HL-60 (cell line): ENCODE measurements at places on chromosomes 3 and 15.

GRCh38 chr3:9649791-9650521 lies 651 bp downstream of the MTMR14 start:
- DNase-seq: peak; percentile 58

GRCh38 chr15:67174446-67174845 lies 80.0 kb downstream of the AAGAB start:
- no peak for DNase-seq

- DNase-seq: no peak
These were observed 3.4 kb downstream of the PPM1M start for GRCh38 chr3:52248816-52249547.

DNA sequence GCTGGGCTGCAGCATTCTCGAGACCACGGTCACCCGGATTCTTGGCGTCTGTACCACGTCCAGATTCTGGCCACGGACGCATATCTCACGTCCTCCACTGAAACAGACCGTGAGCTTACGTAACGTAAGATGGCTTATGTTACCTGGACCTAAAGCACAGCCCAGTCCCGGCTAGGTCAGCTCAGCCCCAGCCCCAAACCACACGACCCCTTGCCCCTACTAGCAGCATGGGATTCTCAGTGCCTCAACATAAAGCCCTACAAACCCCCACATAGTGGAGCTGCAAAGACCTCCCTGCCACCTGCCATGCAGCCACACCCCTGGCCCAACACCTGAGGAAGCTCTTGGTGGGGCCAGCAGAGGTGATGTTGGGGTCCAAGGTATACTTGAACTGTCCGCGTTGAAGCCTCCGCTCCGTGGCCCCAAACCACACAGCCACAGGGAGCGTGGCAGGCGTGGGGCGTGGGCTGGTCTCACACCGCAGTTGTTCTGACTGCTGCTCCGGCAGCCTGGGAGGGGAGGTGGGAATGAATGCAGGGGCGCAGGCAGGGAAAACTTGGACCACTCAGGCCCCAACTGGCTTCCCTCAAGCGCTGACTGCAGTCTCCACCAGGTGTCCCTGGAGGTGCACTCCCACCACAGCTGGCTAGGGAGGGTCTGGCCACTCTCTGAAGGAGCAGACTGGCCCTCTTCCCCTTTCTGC lies 14.5 kb downstream of the PLXNB1 start:
- DNase-seq: no peak

DNA sequence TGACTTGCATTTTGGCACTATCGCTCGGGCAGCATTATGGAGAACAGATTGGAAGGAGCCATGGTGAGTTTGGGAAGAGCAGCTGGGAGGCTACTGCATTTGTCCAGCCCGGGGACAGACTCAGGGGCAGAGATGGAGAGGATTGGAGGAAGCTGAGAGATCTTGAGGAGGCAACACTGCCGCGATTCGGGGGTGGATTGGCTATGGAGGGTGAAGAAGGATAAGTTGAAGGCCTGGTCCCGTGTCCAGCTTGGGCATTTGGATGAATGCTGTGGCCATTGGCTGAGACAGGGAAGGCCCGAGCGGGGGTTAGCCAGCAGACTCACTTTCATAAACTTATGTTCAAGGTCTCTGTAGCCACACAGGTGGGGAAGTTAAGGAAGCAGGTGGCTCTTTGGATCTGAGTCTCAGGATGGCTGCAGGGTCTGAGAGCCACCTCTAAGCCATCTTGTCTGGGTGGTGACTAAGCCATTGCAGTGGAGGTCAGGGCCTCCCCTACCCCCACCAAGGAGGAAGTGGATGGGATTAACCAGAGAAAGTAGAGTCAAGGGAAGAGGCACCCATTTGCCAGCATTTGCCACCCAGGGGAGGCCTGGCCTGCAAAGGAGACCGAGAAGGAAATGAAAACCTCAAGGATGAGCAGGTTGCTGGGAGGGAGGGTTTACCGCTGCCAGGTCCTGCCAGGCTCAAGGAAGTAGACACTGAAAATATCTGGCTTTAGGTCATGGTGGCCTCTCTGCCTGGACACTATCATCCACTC lies 144.0 kb upstream of the TLE3 start:
- DNase-seq: no peak

DNA sequence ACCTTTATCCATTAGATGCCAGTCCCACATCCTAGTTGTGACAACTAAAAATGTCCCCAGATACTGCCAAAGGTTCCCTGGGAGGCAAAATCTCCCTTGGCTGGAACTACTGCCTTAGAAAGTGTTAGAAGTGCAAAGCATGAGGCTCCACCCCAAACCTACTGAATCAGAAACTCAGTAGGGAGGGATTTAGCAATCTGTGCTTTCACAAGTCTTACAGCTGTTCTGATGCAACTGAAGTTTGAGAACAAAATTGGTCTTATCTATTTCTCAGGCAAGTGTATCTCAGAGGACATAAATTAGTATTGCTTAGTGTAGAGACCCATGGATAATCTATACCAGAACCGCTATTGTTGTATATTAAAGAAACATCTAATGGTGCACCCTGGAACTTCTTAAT lies 70.2 kb downstream of the CLDN1 start:
- no peak for DNase-seq

DNA sequence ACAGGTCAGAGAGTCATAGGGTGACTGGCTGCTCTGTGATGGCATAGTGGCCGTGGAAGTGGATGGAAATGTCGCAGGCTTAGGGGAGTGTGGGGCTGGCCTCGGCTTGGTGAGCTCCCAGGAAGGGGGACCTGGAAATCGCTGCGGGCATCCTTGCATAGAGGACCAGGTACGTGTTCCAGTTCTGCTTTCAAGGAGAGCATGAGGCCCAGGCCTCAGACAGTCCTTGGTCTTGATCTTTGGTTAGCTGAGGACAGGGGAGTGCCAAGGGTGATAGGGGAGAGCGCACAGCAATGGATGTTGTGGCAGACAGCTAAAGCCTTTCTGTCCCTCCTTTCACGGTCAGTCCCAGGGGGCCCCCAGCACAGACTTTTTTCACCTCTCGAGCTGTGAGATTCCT lies 110.5 kb downstream of the SNRPN start:
- DNase-seq: no peak

- DNase-seq: no peak
These were observed 727.1 kb upstream of the NAALADL2 start for GRCh38 chr3:174132006-174132405.

- DNase-seq: no peak
These were observed 8.5 kb downstream of the CDCP1 start for GRCh38 chr3:45137656-45138181.

- no peak for DNase-seq
These were observed 710.3 kb downstream of the ZBBX start for GRCh38 chr3:166669781-166670180.

DNA sequence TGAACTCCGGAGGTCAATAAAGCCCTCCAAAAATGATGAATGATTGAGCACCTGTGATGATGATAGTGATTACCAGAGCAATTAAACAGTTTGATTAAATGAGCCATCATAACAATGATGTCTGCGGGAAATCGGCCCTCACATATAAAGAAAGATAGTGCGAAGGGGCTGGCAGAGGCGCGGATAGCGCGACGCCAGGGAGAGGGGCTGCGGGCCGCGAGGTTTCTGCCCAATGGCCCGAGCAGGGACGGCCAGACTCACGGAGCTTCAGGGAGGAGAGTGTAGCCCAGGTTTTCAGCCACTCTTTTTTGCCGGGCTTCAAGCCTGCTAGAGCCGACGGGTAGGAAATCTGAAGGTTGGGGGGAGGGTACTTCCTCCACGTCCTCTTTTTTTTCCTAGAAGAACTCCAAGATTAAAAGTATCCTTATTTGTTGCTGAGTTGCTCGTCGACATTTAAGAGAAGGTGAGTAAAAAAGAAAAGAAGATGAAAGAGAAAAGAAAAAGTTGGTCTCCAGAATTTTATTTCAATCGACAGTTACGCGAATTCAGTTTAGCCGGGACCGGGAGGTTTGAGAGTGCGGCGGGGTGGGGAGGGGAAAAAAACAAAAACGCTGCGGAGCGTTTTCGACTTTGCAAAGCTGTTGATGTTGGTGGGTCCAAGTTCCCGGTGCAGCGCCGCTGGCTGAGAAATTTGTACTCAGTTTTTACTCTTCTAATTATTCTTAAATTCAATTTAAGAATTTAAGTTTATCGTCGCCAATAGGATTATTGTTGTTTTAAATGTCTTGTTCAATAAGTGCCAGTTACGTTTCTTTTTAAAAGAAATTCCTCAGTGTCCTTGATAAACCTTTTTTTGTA lies 2.2 kb upstream of the MEIS2 start:
- DNase-seq: no peak

GRCh38 chr3:153284282-153284938 lies 122.4 kb downstream of the RAP2B start:
- DNase-seq: peak; percentile 69

GRCh38 chr15:57705746-57706404 lies 639 bp upstream of the POLR2M start:
- DNase-seq: peak; percentile 1

- peak; percentile 26 for DNase-seq
These were observed 829 bp downstream of the RNF7 start for GRCh38 chr3:141738891-141739363.

GRCh38 chr3:53162672-53163443 lies 1.8 kb downstream of the PRKCD start:
- DNase-seq: no peak

- DNase-seq: no peak
These were observed 710.3 kb upstream of the ARPP21 start for GRCh38 chr3:34929036-34929435.

GRCh38 chr3:97860364-97860763 lies 38.6 kb downstream of the CRYBG3 start:
- DNase-seq: no peak

- no peak for DNase-seq
These were observed 787.9 kb upstream of the LMCD1 start for GRCh38 chr3:7713724-7714123.

DNA sequence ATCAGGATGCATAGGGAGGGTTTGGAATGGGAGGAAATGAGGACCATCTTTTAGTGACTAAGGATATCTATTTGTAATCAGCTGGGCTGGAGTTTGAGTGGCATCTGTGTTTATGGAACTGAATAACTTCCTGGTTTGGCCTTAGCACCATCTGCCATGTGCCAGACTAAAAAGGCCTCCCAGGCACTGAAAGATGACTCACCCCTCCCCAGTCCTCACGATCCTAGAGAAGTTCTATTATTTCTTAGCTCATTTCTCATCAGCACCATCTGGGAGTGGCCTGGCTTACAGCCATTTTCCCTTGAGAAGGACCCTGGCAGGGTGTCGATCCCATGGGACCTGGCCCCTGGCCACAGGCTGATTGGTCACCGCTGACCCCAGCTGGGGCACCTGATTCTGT lies 23.9 kb upstream of the CTXND1 start:
- no peak for DNase-seq

DNA sequence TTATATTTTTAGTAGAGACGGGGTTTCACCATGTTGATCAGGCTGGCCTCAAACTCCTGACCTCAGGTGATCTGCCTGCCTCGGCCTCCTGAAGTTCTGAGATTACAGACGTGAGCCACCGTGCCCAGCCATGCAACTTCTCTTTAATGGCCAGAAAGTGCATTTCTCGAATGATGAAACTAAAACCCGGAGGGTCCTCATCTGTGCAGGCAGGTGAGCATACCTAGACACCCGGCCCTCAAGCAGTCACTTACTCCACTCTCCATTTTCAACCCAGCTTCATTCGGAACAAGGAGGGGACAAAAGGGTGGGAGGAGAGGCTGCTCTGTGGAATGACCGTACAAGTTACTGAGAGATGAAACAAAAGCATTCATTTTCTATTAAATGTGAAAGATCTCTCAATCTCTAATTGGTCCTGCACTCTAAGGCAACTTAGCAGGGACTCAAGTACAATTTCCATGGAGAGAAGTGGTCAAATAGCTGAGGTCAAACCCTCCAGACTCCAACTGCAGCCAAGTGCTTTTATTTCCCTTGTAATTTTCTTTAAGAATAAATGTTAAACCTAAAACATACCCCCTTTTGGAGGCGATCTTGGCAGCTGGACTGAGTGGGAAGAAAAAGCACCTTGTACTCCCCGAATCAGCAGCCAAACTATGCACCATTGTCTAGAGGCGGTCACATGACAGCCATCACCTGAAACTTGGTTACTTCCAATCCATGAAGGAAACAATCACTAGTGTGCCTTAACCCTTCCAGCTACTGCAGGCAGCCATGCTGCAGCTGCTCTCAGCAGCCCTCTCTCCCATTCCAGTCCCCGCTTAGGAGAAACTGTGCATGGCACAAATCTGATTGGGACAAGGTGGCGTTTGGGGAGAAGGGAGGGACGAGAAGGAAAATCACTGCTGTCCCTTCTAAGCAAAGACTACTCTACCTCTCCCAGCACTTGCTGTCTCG lies 62.2 kb downstream of the VGLL4 start:
- no peak for DNase-seq

GRCh38 chr3:136831461-136831860 lies 12.5 kb downstream of the SLC35G2 start:
- no peak for DNase-seq

DNA sequence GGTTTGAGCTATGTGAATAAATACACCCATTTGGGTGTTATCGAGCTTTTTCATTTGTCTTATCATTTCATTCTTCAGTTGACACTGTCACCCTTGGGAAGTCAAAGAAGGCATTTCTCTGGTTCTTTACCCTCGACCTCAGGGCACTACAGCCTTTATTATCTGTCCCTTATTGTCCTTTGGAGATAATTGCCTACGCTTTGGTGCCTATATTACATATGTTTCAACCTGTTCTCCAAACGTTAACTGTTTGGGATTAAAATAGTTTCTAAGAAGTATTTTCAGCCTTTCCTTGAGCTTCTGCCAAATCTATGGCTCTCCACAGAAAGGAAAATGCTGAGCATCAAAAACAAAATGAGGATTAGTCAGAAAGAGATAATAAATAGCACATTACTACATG lies 395.4 kb upstream of the ADAMTS9 start:
- DNase-seq: no peak
